ENCODE measurements at places on chromosomes 3 and 15.
A peak's percentile ranks its signal among the peaks of the same experiment; 100 is the strongest.

- no peak for DNase-seq
These were observed 7.2 kb downstream of the COX17 start for GRCh38 chr3:119669906-119670570.

GRCh38 chr3:122025296-122025695 lies 3.2 kb upstream of the ILDR1 start:
- no peak for DNase-seq

DNA sequence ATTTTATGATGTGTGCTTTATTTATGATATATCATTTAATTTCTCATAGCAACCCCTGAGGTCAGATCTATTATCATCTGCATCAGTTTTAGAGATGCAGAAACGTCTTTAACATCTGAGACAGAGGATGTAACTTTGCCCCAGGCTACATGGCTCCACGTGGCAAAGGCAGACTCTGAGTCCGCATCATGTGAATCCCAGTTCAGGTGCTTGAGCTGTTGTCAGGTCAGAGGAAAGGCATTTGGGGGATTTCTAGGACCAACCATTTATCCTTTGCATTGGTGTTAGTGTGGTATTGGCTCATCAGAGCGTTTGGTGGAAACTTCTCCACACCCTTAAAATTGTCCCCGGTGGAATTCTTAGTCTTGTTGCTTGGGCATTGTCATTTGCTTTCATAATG lies 10.8 kb downstream of the CACNA2D3 start:
- no peak for DNase-seq

DNA sequence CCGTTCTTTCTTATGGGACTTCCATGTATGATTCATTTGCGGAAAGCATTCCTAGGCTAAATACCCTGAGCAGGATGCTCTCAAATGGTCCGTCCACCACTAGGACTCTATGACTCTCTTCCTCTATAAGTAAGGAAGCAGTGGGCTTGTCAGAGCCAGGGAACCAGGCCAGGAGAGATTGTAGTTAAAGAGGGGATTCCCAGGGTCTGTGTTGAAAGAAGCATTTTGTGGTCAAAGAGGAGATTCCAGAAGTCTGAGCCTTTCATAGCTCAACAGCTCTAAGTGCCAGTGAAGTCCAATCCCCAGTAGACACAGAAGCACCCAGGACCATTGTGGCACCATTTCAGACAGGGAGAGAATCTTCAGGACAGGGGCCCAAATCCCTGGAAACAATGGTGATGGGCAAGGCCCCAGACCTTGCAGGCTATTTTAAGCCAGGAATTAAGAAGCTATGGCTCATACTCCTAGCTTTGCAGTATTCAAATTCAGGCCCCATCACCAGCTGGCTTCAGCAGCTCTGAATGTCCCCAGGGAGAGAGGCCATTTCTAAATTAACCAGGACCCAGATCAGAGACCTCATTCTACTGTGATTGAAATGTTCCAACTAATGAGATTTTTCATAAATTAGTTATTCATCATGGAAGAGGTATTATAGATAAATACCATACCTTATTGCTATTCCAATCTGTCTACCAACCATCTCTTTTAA lies 81.7 kb downstream of the CD47 start:
- no peak for DNase-seq

GRCh38 chr3:11774296-11774877 lies 72.3 kb downstream of the TAMM41 start:
- peak; percentile 42 for DNase-seq

DNA sequence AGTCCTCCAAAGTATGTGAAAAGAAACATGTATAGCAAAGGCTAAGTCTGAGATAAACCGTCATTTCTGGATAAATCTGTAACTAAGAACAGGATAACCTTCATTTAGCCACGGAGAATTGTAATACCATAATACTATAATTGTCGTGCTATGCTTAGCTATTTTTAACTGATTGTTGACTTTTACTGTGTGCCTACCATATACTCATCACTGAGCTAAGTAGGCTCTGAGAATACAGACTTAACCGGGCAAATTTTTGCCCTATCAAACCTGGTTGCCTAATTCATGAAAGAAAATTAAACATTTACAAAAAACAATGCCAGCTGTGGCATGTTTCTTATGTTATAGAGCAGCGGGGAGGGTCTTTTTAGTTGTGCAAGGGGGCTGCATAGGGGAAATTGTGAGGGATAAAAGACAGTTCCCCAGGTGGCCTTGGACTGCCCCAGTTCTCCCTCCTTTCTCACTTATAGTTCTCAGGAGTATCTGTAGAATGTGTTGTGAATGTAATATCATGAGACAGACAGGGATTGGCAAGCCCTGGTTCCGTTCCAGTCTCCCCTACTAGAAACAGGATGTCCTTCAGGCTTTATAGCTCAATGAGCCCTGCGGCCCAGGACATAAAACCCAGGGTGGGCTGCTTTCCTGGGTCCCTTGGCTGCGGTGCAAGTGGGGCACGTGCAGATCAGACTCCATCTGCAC lies 318.5 kb downstream of the GBE1 start:
- DNase-seq = no peak

DNA sequence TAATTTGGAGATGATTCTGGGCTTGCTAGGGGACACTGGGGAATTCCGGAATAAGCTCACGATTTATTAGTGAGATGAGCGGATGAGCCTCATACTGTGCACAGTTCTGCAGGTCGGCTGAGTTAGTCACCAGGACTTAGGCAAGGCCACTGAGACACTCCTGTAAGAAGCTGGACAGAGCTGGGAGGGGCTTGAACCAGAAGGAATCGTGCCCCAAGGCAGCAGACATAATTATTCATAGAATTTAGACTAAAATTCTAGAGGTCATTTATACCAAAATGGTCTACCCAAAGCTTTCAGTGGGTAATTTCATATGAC lies 121.4 kb downstream of the VGLL4 start:
- no peak for DNase-seq

DNA sequence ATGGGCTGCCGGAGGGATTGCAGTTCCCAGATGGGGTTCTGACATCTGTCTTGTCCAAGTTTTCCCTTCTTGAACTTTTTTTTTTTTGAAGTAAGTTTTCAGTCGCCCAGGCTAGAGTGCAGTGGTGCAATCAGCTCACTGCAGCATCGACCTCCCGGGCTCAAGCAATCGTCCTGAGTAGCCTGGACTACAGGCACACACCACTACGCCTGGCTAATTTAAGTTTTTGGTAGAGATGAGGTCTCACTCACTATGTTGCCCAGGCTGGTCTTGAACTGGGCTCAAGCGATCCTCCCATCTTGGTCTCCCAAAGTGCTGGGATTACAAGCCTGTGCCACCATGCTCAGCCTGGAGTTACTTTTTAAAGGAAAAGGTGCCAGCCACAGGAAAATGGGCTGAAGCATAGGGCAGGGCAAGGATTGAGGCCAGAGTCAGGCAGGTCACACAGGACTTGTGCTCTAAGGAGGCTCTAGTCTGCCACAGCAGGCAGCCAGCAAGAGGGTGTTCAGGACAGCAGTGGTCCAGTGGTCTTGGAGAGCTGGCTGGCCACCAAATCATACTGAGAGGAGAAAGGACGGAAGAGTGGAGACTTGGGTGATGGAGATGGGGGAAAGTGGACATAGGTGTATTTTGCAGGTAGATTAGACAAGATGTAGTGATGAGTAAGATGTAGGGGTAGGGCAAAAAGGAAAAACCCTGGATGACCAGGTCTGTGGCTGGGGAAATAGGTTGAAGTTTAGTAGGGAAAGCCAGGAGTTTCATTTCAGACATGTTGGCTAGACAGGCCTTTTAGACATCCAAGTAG lies 6.0 kb upstream of the PODXL2 start:
- DNase-seq = no peak

GRCh38 chr3:50450209-50450921 lies 53.1 kb downstream of the CACNA2D2 start:
- no peak for DNase-seq

- no peak for DNase-seq
These were observed 18.5 kb downstream of the LIMD1 start for GRCh38 chr3:45612918-45613602.

DNA sequence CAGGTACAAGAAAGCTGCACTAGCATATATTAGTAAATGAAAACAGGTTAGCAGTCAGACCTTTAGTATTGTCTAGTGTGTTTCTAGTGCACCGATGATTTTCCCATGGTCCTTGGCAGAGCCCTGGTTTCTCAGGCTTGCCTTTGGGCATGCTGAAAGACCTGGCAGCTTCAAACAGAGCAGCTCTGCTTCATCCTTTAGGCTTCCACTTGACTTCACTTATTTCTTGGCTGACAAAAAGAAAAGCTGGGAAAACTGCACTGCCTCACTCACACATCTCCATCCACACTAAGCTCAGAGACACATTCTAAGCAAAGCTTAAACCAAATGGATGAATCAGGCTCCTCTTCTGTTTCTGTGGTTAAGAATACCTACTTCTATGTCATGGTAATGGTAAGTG lies 374.8 kb upstream of the PDZRN3 start:
- no peak for DNase-seq

GRCh38 chr3:183244219-183244618 lies 8.8 kb upstream of the B3GNT5 start:
- no peak for DNase-seq

DNA sequence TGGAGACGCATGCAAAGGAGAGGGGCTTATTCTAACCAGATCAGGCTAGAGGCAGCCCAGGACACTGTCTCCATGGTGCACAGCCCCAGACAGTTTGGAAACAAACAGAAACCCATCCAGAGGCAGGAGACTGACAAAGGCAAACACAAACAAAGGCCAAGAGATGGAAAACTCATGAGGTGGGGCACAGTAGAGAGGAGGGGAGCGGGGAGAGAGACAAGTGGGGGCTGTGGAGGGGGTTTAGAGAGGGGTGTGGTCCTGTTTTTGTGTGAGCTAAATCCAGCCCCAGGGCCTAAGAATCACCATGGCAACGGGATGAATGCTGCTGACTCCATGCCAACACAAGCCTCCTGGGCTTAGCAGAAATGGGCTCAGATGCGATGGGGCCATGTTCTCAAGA lies 32.3 kb downstream of the PARP16 start:
- DNase-seq = no peak

- no peak for DNase-seq
These were observed 51.4 kb upstream of the GK5 start for GRCh38 chr3:142276781-142277180.

- DNase-seq = no peak
These were observed 52.3 kb downstream of the NCEH1 start for GRCh38 chr3:172658344-172659245.

- DNase-seq = no peak
These were observed 14.9 kb downstream of the NAALADL2 start for GRCh38 chr3:174873832-174874657.

DNA sequence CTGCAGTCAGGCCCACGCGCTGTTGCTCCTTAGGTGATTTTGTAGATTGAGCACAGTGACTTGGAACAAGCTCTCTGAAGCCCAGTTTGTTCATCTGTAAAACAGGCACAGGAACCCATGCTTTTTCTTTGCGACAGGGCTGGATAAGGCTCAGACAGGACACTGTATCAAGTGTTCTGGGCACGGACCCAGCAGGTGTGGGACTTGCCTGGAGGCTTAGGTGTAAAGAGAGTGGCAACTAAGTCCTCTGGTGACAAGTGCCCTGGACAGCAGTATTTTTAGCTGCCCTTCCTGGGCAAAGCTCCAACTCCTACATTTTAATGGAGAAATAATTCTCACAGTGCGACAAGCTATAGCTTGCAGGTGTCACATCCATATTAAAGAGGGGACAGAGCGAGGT lies 32.2 kb downstream of the CD276 start:
- DNase-seq = no peak

DNA sequence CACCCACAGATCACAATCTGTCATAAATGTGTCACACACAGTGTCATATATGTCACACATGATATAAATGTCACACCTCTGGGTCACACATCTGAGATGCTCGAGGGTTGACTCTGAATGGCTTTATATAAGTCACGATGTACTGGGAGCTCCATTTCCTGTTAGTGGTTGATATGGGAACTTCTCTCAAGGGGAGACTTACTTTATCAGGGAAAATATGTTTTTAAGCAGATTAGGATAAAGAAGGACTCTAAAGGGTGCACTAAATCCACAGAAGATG lies 83.9 kb upstream of the MEF2A start:
- DNase-seq = no peak

DNA sequence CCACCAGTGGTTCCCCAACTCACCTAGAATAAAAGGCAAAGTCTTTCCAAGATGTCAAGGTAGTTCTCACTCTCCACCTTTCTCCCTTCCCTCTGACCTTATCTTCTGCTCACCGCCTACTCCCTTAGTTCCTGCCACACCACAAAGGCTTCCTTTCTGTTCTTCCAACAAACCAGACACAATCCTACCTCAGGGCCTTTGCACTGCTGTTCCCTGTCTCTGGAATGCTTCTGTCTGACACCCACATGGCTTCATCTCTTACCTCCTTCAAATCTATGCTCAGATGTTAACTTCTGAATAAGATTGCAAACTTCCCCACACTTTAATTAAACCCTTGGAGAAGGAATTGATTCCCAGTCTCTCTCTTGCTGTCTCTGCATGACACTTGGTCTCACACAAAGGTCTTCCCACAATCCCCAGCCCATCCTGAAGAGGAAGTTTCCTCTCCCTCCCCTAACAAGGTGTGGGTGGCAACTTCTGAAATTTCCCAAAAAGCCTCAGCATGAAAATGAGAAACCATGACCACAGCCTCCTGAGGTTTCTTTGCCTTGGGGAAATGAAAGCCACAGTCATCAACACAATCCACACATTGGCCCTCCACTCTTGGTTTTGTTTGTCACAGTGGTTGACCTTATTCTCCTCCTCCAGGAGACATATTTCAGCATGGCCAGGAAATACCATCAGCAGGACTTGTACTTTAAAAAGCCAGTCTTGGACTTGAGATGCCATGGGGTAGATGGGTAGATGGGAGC lies 3.0 kb upstream of the RYK start:
- DNase-seq = no peak
